Neural crest cell (in vitro differentiated cells): ENCODE measurements at places on chromosomes 12 and 14. TPM values are rescaled to one million over a fixed set of nuclear protein-coding genes. Genes with fewer than 3 reads are reported as not detected.

GRCh38 chr12:122001466-122002209, 20.0 kb upstream of the BCL7A start:
- no peak for DNase-seq
- H3K4me1 ChIP-seq: peaks cover 13% of the 10 kb centered on the region
- no peak overlapping the region for H3K4me3 ChIP-seq
- H3K27ac ChIP-seq: peak overlapping the region; percentile 94
- peaks cover 9% of the 10 kb centered on the region for H3K36me3 ChIP-seq

GRCh38 chr14:66137081-66137480, 349.1 kb upstream of the CCDC196 start:
- peaks cover 4% of the 10 kb centered on the region for H3K4me1 ChIP-seq
- no peak overlapping the region for H3K27ac ChIP-seq
- no peak overlapping the region for H3K4me3 ChIP-seq
- H3K36me3 ChIP-seq: no peaks in the 10 kb centered on the region
- H3K27me3 ChIP-seq: no peaks in the 10 kb centered on the region

DNA sequence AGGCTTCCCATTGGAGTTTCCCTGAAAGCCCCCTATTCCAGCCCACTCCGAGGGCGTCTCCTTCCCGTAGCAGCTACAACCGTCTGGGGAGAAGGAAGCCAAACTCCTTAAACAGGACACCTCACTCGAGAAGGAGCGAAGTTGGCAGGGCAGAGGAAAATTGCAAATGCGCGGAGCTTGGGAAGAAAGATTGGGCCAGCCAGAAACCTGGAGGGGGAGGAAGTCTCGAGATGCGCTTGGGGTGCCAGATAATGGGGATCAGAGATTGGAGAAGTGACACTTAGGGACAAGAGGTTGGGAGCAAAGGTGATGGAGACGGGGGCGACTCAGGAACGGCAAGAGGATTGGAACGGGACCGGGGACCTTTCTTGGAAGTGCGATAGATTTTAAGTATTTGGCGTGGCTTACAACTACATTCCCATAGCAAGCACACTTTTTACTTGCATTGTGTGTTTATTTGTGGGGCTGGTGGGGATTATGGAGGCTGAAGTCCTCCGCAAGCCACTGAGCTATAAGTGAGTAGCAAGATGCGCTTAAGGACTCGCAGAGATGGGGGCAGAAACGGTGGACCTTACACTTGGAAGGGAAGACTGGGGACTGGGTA, 926 bp downstream of the HRK start:
- H3K27ac ChIP-seq: no peak overlapping the region
- peaks cover 84% of the 10 kb centered on the region for H3K27me3 ChIP-seq
- H3K4me3 ChIP-seq: peak overlapping the region; percentile 92
- no peak for DNase-seq
- H3K4me1 ChIP-seq: peaks cover 51% of the 10 kb centered on the region

SERPINA1 gene
- not detected in 2 replicates for total RNA-seq

PLEKHH1 gene
- total RNA-seq: 35.7 and 40.0 TPM in 2 replicates

IRAK3 gene
- total RNA-seq: 0.56 and 0.61 TPM in 2 replicates

TAS2R14 gene
- 1.7 and 2.1 TPM in 2 replicates for total RNA-seq
